ENCODE measurements at places on chromosomes 7 and 10. TPM values are rescaled to one million over a fixed set of nuclear protein-coding genes. Genes with fewer than 3 reads are reported as not detected.

Gene ANLN
- not detected for polyA plus RNA-seq

Gene SPDYE8
- polyA plus RNA-seq = not detected

Gene SAMD9
- polyA plus RNA-seq = 22.7 TPM

Gene FOXI2
- polyA plus RNA-seq = not detected

Gene PLEKHS1
- not detected for polyA plus RNA-seq

Gene CTTNBP2
- polyA plus RNA-seq = not detected

Gene ZNF107
- polyA plus RNA-seq = 11.7 TPM

Gene RRP12
- 17.3 TPM for polyA plus RNA-seq

Gene SPDYE2B
- polyA plus RNA-seq = not detected

Measured in naive thymus-derived CD8-positive, alpha-beta T cell (primary cell).